K562 (cell line): ENCODE measurements at places on chromosomes 16 and 17. TPM values are rescaled to one million over a fixed set of nuclear protein-coding genes. Genes with fewer than 3 reads are reported as not detected.

DNA sequence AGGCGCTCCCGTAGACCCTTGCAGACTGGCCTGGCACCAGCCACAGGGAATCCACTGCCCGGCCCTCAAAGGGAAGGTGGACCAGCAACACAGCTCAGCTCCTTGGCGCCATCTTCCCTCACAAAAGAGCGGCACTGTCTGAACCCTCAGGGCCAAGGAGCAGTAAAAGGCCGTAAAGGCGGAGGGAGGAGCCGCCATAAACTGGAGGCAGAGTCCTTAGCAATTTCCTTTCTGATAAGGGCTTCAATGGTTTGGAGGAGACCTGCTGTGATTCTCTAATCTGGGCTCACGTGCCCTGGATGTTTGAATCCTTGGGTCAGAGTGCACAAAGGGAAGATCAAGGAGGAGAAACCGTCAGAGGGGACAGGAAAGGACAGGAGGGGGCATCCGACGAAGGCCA, 15.5 kb upstream of the AXIN2 start:
- H3K27ac ChIP-seq: no peak overlapping the region
- H3K4me3 ChIP-seq: no peak overlapping the region
- DNase-seq: no peak
- no peaks in the 10 kb centered on the region for H3K36me3 ChIP-seq
- H3K27me3 ChIP-seq: peaks cover 44% of the 10 kb centered on the region

GRCh38 chr17:50641357-50641756, 6.7 kb downstream of the ABCC3 start:
- H3K36me3 ChIP-seq: no peaks in the 10 kb centered on the region
- no peak overlapping the region for H3K4me3 ChIP-seq
- peaks cover 9% of the 10 kb centered on the region; the same call in 1 of the 2 replicates for H3K27me3 ChIP-seq
- no peak overlapping the region for H3K27ac ChIP-seq
- peaks cover 14% of the 10 kb centered on the region for H3K4me1 ChIP-seq

- 0 out of 2 replicates have a peak overlapping the region, but pooled peaks have one; percentile 98 for H3K4me3 ChIP-seq
- H3K27me3 ChIP-seq: no peaks in the 10 kb centered on the region
- H3K36me3 ChIP-seq: peaks cover 19% of the 10 kb centered on the region; the same call in 2 of the 3 replicates
- peaks cover 30% of the 10 kb centered on the region for H3K4me1 ChIP-seq
- no peak for DNase-seq
These were observed 1.8 kb downstream of the CANT1 start for GRCh38 chr17:79007504-79008381.

DNA sequence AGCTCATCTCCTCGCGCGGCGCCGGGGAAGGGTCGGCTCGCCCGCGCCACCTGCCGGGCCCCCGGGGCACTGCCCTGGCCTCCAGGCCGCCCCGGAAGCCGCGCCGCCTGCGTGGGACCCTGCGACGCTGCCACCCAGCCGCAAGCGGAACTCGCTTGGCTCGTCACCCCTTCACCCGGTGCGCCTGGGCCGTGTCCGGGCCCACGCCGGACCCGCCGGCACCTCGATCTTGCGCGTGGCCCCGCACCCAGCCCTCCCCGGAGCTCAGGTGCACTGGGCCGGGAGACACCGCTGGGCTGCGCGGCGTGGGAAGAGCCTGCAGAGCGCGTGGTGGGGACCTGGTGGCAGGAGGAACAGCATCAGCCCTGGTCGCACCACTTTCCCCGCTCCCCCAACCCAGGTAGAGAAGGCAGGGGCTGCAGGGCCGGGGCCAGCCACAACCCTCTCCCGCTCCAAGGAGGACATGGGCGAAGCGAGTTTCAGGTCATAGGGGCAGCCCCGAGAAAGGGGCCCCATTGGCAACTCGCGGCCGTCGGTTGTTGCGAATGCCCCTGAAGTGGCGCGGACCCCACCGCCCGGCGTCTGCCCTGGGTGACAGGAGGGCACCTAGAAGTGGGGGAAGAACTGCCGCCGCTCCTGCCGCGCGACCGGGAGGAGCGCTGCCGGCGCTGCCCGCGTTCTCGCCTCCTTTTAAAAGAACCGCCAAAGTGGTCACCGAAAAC, 363 bp upstream of the MIF4GD start:
- peak overlapping the region; percentile 97 for H3K4me3 ChIP-seq
- DNase-seq: peak; percentile 92
- no peaks in the 10 kb centered on the region for H3K27me3 ChIP-seq
- peaks cover 59% of the 10 kb centered on the region for H3K4me1 ChIP-seq
- peaks cover 44% of the 10 kb centered on the region; the same call in 2 of the 3 replicates for H3K36me3 ChIP-seq
- peak overlapping the region; percentile 93 for H3K27ac ChIP-seq

DNA sequence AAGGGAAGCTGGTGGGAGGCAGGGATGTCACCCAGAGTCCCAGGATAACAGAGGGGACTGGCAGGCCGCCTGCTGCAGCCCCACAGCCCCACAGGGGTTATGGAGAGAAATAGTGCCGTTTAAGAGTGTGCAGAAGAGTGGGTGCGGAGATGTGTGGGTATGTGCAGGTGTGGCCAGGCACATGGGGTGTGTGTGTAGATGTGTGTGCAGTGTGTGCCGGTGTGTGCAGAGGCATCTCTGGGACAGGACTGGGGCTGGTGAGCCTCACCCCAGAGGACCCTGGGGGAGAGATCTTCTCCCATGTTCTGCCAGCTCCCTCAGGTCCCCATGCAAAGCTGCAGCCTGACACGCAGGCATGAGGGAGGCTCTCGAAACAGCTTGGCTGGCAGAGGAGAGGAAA, 157.4 kb downstream of the RBFOX3 start:
- peaks cover 2% of the 10 kb centered on the region for H3K4me1 ChIP-seq
- no peak overlapping the region for H3K27ac ChIP-seq
- H3K36me3 ChIP-seq: no peaks in the 10 kb centered on the region
- no peak overlapping the region for H3K4me3 ChIP-seq
- no peak for DNase-seq
- no peaks in the 10 kb centered on the region; the same call in 2 of the 3 replicates for H3K27me3 ChIP-seq

- no peaks in the 10 kb centered on the region for H3K27me3 ChIP-seq
- H3K4me3 ChIP-seq: no peak overlapping the region
- DNase-seq: no peak
- H3K4me1 ChIP-seq: peaks cover 38% of the 10 kb centered on the region
- no peak overlapping the region for H3K27ac ChIP-seq
These were observed 139.0 kb upstream of the PLCG2 start for GRCh38 chr16:81639931-81640680.

DNA sequence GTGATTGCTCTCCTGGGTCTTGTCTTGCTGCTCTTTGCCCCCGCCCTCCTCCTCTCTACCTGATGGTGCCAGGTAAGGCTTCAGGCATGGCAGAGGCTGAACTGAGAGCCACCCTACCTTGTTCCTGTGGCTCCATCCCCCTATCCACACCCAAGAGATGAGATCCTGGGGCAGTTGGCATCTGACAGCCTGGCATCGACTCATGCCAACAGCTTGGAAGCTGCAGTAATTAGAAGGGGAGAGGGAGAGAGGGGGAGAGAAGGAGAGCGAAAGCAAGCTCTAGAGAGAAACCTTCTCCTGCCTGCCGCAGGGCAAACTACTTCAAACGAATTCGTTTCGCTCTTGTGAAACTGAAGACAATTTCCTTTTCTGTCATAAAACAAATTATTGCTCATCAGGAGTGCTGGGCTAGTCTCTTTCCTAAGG, 13.8 kb upstream of the SP6 start:
- DNase-seq: no peak
- H3K4me3 ChIP-seq: no peak overlapping the region
- H3K27ac ChIP-seq: no peak overlapping the region
- no peaks in the 10 kb centered on the region for H3K36me3 ChIP-seq
- H3K27me3 ChIP-seq: no peaks in the 10 kb centered on the region
- peaks cover 44% of the 10 kb centered on the region for H3K4me1 ChIP-seq

The EVPLL gene
- not detected in 2 replicates for total RNA-seq

The SLC9A5 gene
- 2.5 and 3.1 TPM in 2 replicates for total RNA-seq
